ENCODE measurements at places on chromosomes 4 and X.

DNA sequence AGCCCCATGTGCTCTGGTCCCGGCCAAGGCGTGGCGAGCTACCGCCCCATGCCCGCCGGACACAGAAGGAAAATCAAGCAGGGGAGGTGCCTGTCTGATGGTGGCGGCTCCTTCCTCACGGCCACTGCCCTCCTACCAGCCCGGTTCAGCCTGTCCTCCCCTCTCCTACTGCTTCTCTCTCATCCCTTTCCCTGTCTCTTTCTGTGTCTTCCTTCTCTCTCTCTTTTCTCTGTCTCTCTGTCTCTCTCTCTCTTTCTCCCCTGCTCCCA is 279.1 kb downstream of the ASMT start:
- DNase-seq, result no peak

DNA sequence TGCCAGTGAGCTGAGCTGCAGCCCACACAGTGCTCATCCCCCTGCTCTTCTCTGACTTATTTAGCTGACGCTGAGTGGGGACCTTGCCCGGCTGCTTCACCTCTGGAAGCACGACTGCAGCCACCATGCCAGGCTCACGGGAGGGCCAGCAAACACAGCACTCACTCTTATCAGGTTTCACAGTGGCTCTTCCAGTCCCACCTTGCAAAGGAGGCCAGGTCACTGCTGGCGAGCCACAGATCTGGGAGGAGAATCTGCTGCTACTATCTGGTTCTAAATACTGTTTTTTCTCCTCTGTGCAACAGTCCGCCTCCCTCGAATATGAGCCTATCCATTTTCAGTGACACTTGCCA is 6.7 kb upstream of the SPON2 start:
- no peak for DNase-seq

GRCh38 chr4:187192266-187192665 is 468.6 kb upstream of the FAT1 start:
- no peak for DNase-seq

- no peak for DNase-seq
These were observed 384.5 kb upstream of the TENM3 start for GRCh38 chr4:181858741-181859140.

- no peak for DNase-seq
These were observed 88.4 kb upstream of the PAQR3 start for GRCh38 chr4:79027656-79028055.

GRCh38 chrX:9048801-9049200 is 14.9 kb upstream of the FAM9B start:
- DNase-seq, result no peak

DNA sequence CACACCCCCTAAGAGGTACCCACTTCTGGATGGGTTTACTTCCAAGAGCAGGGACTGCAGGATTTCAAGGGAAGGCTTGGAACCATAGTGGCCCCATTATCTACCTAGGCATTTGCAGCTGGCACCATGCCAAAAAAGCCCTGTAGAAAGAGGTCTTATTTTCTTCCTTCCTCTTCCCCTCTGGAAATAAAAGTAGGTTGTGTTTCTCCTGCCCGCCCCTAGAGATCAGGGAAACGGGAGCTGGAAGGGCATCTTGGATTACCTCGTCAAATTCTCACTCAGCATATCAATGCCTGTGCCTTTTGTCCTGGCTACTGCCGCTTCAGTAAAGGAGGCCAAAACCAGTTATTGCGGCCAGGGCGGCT is 1.6 kb downstream of the SCD5 start:
- DNase-seq, result no peak

GRCh38 chr4:88621763-88622327 is 29.6 kb downstream of the HERC3 start:
- no peak for DNase-seq

DNA sequence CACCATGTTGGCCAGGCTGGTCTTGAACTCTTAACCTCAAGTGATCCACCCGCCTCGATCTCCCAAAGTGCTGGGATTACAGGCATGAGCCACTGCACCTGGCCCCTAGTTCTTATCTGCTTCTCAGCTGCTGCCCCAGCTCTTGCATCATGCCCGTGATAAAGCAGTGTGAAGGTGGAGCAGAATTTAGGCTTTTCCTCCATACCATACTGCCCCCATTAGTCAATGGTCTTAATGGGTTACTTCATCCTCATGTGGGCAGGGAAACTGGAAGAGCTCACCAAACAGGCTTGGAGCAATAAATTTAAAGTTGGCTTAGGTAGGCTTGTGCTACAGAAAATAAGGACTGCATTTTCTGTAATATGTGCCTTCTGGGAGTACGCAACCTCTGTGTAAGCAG is 636.9 kb upstream of the BOD1L1 start:
- DNase-seq, result no peak

GRCh38 chr4:165096776-165097175 is 15.9 kb downstream of the TMEM192 start:
- no peak for DNase-seq

DNA sequence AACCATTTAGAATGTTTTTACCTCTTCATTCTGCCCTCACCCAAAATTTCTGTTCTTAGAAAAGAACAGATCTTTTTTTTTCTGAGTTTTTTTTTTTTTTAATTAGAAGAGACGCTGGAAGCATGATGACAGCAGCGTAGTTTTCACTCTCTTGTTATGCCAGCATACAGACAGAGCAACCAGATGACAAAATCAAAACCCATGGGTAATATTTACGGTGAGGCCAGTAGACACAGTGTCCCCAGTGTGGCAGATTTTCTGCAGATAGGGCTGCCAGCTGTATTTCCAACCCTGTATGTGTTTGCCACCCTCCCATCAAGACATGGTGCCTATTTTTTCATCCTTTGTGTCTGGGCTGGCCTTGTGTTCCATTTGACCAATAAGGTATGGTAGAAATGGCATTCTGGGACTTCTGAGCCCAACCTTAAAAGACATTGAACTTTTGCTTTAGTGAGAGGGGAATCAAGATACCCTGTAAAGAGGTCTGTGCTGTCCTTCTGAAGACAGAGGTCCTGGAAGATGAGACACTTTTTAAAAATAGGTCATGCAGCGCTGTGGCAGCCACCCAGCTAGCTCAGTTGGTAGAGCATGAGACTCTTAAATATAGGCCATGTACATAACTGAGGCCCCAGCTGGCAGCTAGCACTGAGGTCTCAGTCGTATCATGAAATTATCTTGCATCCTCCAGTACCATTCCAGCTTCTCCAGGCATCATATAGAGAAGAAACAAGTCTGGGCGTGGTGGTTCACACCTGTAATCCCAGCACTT is 6.7 kb upstream of the ZNF41 start:
- no peak for DNase-seq

- DNase-seq, result no peak
These were observed 1.7 kb downstream of the EIF1AX start for GRCh38 chrX:20139966-20140365.

DNA sequence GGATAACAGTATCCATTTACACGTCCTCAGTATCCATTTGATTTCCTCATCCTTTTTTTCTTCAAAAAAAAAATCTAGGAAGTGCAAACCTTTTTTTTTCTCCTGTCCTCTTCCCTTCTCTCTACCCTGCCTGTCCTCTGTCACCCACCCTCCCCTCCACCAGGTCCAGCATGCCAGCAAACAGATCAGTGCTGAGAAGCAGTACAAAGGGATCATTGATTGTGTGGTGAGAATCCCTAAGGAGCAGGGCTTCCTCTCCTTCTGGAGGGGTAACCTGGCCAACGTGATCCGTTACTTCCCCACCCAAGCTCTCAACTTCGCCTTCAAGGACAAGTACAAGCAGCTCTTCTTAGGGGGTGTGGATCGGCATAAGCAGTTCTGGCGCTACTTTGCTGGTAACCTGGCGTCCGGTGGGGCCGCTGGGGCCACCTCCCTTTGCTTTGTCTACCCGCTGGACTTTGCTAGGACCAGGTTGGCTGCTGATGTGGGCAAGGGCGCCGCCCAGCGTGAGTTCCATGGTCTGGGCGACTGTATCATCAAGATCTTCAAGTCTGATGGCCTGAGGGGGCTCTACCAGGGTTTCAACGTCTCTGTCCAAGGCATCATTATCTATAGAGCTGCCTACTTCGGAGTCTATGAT is 1.7 kb downstream of the SLC25A4 start:
- DNase-seq, result no peak

DNA sequence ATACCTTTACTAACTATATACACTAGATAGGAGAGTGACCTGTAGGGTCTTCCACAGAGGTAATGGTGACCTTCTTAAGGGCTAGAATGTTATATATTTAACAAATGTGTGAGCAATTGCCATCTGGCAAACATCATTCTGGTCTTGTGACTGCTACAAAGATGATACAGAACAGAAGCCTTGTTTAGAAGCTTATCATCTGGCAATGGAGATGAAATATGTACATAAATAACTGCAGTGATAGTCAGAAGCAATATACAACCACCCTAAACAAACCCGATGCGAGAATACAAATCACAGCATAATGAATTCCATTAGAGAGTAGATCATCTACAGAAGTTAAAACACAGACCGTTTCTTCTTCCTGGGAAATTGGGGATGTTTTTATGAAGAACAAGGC is 952.7 kb upstream of the SLIT2 start:
- no peak for DNase-seq

DNA sequence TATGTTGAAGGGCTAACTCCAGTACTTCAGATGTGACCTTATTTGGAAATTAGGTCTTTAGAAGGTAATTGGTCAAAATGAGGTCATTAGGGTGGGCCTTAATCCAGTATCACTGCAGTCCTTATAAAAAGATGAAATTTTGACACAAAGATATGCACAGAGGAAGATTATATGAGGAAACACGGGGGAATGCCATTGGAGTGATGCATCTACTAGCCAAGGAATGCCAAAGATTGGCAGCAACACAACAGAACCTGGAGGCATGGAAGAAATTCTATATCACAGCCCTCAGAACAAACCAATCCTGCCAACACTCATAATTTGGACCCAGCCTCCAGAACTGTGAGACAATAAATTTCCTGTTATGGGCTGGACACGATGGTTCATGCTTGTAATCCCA is 17.6 kb downstream of the TRIM61 start:
- DNase-seq, result no peak

DNA sequence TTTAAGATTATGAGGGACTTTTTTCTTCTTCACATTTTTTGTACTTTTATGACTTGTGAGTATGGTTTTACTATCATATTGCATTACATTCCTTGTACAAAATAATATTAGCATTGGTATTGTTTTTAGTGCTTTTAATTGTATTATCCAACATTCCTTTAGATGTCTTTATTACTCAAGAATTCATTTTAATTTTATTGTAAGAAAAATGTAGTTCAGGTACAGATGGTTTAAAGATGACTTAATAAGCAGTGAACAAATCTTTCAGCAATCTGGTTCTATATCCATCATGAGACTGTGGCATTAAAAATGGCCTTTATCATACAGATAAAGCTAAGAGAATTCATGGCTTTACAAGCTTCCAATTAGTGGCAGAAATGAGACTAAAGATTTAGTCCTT is 191.6 kb downstream of the ANTXR2 start:
- DNase-seq, result no peak

DNA sequence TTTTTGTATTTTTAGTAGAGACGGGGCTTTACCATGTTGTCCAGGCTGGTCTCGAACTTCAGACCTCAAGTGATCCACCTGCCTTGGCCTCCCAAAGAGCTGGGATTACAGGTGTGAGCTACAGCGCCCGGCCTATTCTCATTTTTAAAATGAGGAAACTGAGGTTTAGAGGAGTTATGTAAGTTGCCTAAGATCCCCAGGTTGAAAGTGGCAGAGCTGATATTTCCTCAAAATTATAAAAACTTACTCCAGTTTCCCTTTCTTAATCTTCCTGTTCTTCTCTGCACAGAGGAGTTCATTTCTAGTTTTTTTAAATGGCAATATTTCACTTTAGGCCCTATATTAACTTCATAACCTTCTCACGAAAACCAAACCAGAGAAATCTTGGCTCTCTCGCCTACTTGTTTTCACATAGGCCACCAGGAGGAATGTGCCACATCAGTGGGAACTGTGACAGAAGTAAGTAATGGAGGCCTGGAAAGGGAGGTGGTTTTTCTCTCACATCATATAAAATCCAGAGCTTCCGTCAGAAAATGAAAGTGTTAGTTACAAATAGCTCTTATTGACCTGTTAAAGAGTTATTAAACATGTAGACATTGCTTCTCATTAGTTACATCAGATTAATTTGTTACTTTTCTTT is 16.1 kb upstream of the RS1 start:
- DNase-seq, result no peak

- DNase-seq, result no peak
These were observed 5.5 kb downstream of the INPP4B start for GRCh38 chr4:142840516-142841123.

- no peak for DNase-seq
These were observed 36.7 kb upstream of the STS start for GRCh38 chrX:7110821-7111276.

DNA sequence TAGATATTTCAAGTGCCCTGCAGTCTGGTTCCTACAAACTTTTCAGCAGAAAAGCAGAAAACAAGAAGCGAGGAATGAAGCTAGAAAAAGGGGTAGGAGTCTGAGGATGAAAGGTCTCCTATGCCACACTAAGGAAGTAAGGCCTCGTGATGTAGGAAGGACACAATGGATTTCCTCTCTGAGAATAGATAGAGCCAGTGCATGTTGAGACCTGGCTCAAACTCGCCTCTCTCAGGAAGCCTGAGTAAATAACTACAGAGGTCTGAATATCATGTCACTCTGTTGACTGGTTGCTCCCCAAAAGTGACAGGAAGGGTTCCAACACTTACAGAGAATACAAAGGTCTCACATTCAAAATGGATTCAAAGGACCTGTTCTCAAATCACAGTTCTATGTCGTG is 93.3 kb downstream of the GRIA3 start:
- no peak for DNase-seq

DNA sequence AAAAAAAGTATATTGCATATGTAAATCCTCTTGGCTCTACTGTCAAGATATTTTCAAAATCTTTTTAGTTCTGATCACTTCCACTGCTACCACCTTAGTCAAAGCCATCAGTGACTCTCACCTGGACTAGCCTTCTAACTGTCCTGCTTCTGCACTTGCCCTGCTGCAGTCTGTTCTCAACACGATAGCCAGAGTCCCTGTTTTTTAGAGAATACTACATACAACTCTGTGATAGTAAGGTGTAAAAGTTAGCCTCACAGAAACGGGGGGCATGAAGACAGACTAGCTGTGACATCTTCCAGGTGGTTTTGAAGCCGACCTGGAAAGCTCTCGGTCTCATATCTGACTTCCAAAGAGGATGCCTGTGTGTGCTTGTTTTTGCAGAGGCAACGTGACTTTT is 24.7 kb downstream of the EIF2S3 start:
- no peak for DNase-seq

- no peak for DNase-seq
These were observed 282.6 kb upstream of the GRID2 start for GRCh38 chr4:92021203-92021602.
